ENCODE measurements at places on chromosomes 12 and 14.

- DNase-seq: no peak
Measured at GRCh38 chr12:99068993-99069747, 424.1 kb downstream of the APAF1 start.

- no peak for DNase-seq
Measured at GRCh38 chr12:56084958-56085543, 5.1 kb downstream of the ERBB3 start.

GRCh38 chr12:94980577-94980976 lies 22.9 kb downstream of the NDUFA12 start:
- no peak for DNase-seq

DNA sequence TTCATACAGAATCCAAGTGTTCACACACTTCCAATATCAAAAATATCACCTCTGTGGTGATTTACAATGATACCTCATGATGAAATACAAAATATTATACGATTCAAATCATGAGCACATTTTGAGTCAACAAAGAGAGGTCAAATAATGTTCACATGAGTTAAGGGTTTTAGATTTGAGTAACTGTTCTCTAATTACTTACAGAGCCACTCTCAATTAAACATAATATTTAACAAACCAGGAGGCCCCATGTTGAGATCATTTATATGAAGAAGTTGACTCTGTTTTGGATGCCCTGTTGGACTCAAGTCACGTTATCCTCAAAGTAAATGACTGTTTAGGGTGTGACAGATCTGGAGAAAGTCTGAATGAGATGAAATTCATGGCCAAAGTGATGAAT lies 53.5 kb downstream of the NUAK1 start:
- no peak for DNase-seq

DNA sequence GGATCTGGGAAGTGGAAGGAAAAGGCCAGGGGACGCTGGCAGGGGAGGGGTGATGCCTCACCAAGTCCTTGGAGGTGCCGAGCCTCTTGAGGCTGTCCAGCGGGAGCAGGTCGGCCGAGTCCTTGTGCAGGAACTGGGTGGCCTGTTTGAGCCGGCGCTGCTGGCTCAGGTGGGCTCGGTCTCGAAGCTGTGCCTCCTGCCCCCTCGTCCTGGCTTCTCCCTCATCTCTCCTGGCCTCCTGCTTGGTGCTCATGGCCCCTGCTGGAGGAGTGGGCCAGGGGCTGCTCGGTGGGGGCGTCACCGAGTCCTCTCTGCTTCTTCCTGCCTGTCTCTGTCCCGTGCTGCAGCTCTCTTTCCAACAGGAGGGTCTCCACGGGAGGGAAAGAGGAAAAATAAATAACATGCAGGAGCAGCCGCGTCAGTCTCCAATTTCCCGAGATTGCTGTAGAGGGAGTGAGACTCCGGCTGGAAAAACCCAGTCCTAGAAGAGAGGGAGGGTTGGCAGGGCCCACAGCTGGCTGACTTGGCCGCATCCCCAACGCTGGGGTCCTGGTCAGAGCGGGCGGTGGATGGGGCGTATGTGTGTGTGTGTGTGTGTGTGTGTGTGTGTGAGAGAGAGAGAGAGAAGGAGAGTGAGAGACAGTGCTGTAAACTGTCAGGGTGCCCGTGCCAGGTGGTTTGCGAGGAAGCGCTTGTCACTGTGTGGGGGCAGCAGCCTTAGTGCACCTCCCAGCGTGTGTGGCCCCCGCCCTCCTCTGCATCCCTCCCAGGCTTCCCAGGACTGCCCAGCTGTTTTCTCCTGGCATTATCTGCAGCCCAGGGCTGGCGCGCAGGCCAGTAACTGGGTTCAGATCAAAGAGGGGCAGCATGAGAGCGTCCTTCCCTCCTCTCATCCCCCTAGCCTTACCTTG lies at the start of gene NRIP2:
TSS of gene NRIP2 (minus strand) at position 455 of the 911 bp plus-strand sequence. CDS start at position 403, 52 bp downstream.
- DNase-seq: peak; percentile 43

DNA sequence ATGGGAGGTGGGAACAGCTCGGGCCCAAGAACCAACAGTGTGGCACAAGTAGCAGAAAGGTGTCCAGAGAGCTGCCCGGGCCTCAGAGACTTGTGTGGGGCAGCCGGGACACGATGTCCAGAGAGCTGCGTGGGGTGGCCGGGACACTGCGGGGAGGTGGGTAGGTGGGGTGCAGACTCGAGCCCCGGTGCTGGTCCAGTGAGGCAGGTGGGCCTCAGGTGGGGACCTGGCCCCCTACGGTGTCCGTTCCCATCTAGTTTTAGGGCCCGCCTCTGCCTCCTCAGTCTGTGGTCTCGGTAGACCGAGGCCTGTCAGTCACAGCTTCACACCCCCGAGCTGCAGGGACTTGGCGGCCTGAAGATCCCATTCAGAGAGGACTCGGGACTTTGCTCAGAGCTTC lies 6.3 kb upstream of the FBRSL1 start:
- peak; percentile 54 for DNase-seq

DNA sequence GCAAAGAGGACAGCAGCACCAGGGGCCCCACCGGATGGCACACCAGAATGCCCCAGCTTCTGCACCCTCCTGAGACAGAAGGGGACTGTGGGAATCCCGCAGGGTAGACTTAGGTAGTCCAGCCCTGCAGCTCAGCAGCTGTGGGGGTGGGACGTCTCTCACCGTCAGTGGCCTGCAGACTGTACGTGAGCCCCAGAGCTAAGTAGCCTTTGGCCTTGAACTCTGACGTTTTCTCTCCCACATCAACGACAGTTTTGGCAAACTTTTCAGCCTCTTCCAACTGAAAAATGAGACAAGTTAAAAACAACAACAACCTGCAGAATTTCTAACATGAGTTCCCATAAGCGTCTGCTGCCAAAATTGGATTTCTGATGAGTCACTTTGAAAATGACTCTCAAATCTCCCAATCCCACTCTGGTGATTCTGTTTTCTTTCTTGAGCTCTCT lies 161.4 kb downstream of the TTC7B start:
- no peak for DNase-seq

- DNase-seq: no peak
Measured at GRCh38 chr12:104147346-104147745, 9.3 kb upstream of the NFYB start.

DNA sequence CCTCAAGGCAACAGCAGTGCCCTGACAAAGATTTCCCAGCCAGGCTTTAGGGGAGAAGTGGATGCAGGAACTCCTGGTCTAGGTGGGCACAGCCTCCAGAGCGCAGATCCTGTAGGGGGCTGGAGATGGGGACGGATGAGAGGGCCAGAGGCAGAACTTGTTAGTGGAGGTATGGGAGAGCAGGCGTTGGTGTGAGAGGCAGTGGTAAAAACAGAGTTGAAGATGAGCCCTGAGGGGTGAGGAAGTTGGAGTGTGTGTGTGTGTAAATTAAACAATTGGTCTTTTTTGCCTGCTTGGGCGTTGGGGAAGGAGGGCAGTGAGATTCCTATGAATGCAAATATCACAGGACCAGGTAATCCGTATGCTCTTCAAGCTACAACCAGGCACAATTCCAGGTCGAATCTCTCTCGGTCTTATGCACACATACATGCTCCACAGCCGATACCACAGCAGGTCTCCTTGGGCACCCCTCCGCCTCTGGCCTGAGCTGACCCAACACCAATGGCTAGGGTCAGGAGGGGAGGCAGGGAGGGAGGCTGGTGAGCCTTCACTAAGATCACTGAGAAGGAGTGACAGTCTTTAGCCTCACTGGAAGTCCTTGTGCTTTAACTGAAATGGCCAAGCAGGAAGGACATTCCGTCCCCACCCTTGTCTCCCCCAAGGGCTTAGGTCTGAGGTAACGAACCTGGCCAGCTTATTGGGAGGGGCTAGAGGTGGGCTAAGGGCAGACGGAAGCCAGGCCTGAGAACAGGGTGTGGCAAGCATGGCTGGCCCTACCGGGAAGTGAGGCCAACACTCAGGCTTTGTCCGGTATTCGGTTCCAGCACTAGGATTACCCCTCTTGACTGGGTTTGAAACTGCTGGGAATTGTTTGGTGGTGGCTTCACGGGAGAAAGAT lies 1.5 kb upstream of the KRT7 start:
- no peak for DNase-seq

DNA sequence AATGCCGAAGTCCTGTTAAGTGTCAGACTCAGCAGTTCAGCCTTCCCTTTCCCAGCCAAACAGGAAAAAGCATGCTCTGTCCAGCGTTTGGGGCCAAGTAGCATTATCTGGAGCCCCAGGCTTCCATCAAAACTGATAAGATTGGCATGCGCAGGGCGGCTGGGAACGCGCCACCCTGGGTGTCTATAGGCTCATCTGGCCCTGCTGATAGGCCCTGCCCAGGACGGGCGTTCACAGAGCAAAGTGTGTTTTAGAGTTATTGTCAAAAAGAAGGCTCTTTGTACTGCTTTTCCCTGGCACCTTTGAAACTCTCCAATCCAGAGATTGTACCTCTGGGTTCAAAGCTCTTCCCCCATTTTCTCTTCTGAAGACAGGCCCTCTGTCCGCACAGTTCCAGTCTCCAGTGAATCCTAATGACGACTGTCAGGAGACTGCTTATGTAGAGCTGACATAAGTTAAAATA lies at the start of gene ART4:
TSS of gene ART4 (minus strand) at position 102 of the 463 bp plus-strand sequence. CDS start 413 bp downstream, outside the sequence.
- peak; percentile 78 for DNase-seq

- DNase-seq: no peak
Measured at GRCh38 chr14:73460691-73461127, 2.4 kb upstream of the NUMB start.

DNA sequence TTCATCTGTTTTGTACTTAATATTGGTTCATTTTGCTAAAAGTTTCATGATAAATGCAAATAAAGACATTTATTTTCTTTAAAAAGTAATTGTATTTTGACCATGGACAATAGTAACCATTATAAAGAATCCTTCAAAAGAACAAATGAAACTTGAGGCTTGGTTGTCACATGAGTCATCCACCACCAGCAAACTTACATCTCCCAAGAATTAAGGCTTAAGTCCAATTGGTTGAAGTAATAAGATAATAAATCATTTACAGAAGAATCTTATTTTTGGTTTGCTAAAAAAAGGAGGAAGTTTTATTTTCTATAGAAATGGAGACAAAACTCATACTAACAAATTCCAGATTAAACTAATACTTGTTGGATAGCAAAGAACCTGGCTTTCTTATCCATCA lies 84.8 kb upstream of the KITLG start:
- no peak for DNase-seq

- no peak for DNase-seq
Measured at GRCh38 chr14:67269298-67270060, 28.2 kb downstream of the PALS1 start.

DNA sequence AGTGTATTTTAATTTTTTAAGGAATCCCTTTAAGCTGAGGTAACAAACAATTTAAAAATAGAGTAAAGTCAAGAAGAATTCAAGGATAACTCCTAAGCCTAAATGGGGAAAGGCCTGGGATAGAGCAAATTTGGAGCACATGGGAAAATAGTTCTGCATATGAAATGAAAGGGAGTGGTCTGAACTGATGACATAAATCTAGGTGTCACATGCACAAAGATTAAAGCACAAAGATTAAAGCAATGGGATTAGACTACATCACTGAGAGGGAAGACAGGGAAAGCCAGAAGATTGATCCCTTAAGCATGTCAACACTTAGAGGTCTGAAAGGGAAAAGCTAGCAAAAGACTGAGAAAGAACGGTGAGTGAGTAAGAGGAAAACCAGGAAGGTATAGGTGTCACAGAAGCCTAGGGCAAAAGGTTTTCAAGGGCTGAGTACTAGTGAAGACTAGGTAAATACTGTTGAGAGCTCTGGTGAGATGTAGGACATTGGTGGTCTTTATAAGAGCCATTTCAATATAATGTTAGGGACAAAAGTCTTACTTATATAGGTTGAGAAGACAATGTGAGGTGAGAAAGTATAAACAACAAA lies 59.6 kb downstream of the SEC23A start:
- no peak for DNase-seq

- DNase-seq: no peak
Measured at GRCh38 chr12:130606231-130606630, 109.9 kb downstream of the RIMBP2 start.

All from right cardiac atrium (tissue), 5 donors.